ENCODE measurements at places on chromosomes 2 and 18. TPM values are rescaled to one million over a fixed set of nuclear protein-coding genes. Genes with fewer than 3 reads are reported as not detected.

DNA sequence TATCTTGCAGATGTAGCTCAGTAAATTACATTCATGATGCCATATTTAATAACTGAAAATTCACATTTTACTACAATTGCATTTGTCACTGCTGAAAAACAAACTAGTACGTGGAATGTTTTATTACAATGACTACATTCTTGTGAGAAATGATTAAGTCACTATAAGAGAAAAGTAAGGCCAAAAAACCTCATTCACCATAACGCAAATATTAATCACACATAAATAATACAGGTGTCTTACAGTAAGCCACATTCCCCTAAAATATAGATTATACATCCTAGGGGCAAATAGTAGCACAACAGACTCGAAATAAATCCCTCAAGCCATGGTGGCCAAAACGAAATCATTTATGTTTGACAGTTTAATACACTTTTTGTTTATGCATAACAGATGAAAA lies 460.6 kb downstream of the NR4A2 start:
- DNase-seq = no peak
- no peaks in the 10 kb centered on the region for H3K36me3 ChIP-seq
- no peak overlapping the region for H3K27ac ChIP-seq
- no peak overlapping the region for H3K4me3 ChIP-seq

GRCh38 chr2:53740170-53740569 lies 27.4 kb upstream of the CHAC2 start:
- H3K4me1 ChIP-seq = peaks cover 41% of the 10 kb centered on the region
- no peak overlapping the region for H3K27ac ChIP-seq
- no peaks in the 10 kb centered on the region for H3K27me3 ChIP-seq
- peaks cover 11% of the 10 kb centered on the region for H3K36me3 ChIP-seq

DNA sequence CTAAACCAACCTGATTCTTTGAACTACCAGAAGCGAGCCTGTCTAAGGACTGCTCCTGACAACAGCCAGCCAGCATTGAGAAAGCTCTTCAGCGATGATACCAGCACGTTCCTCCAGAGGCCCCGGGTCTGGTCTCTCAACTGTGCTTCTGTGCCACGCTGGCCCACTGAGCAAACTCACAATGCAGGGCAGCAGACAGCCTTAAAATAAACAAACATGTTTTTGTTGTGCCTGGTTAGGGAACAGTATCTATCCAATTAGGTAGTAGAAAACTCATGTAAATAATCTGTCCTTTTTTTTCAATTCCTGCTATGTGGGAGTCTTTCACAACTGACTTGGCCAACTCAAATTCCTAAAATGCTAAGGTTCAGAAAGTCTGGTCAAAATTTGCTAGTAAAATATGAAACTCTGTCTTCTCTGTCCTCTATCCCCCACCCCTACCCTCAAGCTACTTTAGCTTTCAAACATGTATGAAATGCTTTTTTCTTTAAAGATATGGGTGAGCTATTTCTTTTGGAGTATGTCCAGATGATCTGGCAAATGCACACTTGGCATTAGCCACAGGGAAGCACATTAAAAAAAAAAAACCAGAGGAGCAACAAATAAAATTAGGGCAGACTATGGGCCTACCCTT lies 21.4 kb upstream of the EML4 start:
- DNase-seq = no peak
- peaks cover 1% of the 10 kb centered on the region for H3K36me3 ChIP-seq
- no peak overlapping the region for H3K4me3 ChIP-seq
- peak overlapping the region; percentile 81 for H3K27ac ChIP-seq

GRCh38 chr2:8545695-8546611 lies 135.9 kb upstream of the ID2 start:
- H3K27me3 ChIP-seq = no peaks in the 10 kb centered on the region
- no peak for DNase-seq
- no peak overlapping the region for H3K4me3 ChIP-seq
- no peak overlapping the region for H3K27ac ChIP-seq

GRCh38 chr2:27212626-27213471 lies 781 bp upstream of the SLC5A6 start:
- peak; percentile 15 for DNase-seq
- peaks cover 38% of the 10 kb centered on the region for H3K4me1 ChIP-seq
- H3K27me3 ChIP-seq = no peaks in the 10 kb centered on the region

DNA sequence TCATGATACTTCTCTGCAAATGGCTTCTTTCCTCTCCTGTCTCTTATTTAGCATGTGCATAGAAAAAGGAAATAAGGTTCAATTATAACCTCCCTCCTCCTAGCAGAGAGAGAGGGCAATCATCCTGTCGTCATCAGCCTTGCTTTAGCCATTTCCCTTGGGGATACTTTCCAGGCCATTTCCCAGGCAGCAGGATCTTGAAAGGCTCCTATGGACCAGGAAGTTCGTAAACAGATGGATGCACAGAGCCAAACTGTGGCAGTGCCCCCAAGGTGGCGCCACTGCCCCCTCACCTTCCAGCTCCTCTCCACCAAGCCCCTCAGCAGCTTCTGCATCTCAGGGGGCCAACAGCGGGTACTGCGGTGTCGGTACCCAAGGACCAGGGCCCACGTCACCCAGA lies 157.4 kb downstream of the DTNA start:
- no peak overlapping the region for H3K4me3 ChIP-seq
- H3K4me1 ChIP-seq = no peaks in the 10 kb centered on the region
- H3K27me3 ChIP-seq = no peaks in the 10 kb centered on the region
- DNase-seq = no peak
- no peaks in the 10 kb centered on the region for H3K36me3 ChIP-seq

DNA sequence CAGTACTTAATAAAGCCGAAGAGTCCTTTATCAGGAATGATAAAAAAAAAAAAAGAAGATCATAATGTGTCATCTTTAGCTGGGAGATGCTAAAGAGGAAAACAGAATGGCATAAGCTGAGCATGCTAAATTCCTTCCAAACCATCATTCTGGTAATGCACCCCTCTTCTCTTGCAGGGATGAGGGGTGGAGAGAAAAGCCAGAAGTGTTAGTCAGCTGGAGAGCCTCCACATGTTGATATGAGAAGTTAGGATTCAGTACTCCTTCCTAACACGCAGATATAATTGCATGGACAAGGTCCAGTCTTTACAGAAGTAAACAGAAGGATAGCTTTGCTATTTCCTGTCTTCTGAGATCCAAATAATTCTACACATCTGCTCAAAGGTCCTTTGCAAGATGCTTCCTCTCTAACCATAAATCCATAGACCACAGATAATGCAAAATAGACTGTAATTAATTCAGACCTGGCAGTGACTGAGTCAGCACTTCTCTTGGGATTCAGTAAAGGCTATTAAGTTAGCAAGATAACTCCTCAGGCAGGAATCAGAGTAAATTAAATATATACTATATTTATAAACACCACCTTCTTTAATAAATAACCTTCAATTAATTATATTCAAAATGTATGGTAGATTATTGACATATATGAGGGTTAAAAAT lies 930.0 kb upstream of the KLHL29 start:
- no peak overlapping the region for H3K4me3 ChIP-seq
- H3K4me1 ChIP-seq = no peaks in the 10 kb centered on the region
- no peaks in the 10 kb centered on the region for H3K36me3 ChIP-seq
- no peak overlapping the region for H3K27ac ChIP-seq
- DNase-seq = no peak
- H3K27me3 ChIP-seq = peaks cover 2% of the 10 kb centered on the region

GRCh38 chr2:142478206-142478605 lies 347.4 kb upstream of the LRP1B start:
- H3K4me3 ChIP-seq = no peak overlapping the region
- H3K4me1 ChIP-seq = peaks cover 3% of the 10 kb centered on the region
- H3K36me3 ChIP-seq = no peaks in the 10 kb centered on the region
- H3K27ac ChIP-seq = no peak overlapping the region
- DNase-seq = no peak
- no peaks in the 10 kb centered on the region for H3K27me3 ChIP-seq

DNA sequence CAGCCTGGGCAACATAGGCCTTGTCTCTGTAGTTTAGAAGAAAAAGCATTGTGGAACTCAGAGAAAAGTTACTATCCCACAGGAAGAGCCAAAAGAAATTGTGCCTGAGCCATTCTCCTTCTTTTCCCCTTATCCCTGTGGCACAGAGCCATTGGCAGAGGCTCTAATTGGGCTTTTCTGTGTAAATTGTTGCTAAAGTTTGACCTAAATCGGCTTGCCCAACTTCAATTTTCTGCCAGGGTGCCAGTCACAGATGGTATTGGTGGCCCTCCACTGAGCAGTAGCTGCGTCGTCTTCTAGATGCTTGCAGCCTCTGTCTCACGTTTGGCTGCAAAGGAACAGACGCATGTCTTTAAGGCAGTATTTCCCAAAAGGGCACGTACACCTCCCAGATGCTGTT lies 30.3 kb downstream of the ZNF532 start:
- no peak overlapping the region for H3K4me3 ChIP-seq
- no peak for DNase-seq
- peaks cover 66% of the 10 kb centered on the region for H3K4me1 ChIP-seq

GRCh38 chr2:239715606-239716005 lies 309.5 kb downstream of the NDUFA10 start:
- H3K36me3 ChIP-seq = peaks cover 2% of the 10 kb centered on the region
- H3K27ac ChIP-seq = no peak overlapping the region
- DNase-seq = peak; percentile 74
- peaks cover 4% of the 10 kb centered on the region for H3K4me1 ChIP-seq

The CCDC150 gene
- 3.6 TPM for total RNA-seq

The TNP1 gene
- total RNA-seq = not detected

The CNDP1 gene
- total RNA-seq = 0.22 TPM

The ITPRIPL1 gene
- 2.8 TPM for total RNA-seq

Measured in chondrocyte (in vitro differentiated cells).